ENCODE measurements at places on chromosomes 12 and 14.
A peak's percentile ranks its signal among the peaks of the same experiment; 100 is the strongest.

DNA sequence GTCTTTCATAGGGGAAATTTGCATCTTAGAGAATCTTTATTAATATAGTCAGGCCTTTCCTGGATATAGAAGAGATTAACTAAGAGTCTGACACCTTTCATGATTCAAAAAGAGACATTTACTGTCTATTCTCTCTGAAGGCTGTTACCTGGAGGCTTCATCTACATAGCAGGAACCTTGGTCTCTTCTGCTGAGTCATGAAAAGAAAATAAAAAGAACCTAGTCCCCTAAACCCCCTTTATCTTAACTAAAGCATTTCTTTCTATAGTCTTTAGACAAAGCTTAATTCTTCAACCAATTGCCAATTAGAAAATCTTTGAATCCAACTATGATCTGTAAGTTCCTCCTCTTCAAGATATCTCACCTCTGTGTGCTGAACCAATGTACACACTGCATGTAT is 33.1 kb downstream of the RPS29 start:
- no peak for DNase-seq

DNA sequence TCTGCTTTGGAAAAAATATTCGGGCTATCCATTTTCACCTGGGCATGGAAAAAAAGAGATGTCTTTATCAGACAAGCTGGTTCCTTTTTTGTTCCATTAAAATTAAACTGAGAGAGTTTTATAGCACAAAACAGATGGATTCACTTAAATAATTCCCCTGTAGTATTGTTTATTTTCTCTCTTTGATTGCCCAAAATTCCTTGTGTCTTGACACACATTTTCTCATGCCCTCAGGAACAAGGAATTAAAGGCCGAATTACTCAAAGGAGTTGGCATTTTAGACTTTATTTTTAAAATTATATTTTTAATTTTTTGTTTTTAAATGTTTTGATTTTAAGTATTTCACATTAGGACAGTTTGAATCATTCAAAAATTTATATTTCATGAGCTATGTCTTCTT is 69.6 kb upstream of the SLCO1C1 start:
- no peak for DNase-seq

DNA sequence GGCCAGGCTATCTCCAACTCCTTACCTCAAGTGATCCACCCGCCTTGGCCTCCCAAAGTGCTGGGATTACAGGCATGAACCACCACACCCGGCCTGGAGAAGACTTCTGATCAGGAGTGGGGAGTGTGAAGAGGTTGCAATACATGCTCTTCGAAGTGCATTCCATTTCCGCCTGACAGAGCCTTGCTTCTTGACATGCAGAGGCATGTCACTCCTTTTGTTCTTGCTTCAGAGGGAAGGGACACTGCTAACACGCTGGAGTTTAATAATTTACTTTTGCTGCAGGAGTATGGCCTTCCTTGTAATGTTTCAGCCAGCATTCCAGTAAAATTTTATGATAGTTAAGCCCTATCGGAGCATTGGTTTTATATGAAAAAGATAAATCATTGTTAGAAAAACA is 74.9 kb downstream of the SLC25A47 start:
- DNase-seq, result no peak

- no peak for DNase-seq
These were observed 461 bp downstream of the SLC8A3 start for GRCh38 chr14:70188322-70188658.

- DNase-seq, result no peak
These were observed 160.9 kb upstream of the ABCD2 start for GRCh38 chr12:39780411-39780912.

GRCh38 chr14:90354551-90355298 is 23.0 kb upstream of the NRDE2 start:
- no peak for DNase-seq

DNA sequence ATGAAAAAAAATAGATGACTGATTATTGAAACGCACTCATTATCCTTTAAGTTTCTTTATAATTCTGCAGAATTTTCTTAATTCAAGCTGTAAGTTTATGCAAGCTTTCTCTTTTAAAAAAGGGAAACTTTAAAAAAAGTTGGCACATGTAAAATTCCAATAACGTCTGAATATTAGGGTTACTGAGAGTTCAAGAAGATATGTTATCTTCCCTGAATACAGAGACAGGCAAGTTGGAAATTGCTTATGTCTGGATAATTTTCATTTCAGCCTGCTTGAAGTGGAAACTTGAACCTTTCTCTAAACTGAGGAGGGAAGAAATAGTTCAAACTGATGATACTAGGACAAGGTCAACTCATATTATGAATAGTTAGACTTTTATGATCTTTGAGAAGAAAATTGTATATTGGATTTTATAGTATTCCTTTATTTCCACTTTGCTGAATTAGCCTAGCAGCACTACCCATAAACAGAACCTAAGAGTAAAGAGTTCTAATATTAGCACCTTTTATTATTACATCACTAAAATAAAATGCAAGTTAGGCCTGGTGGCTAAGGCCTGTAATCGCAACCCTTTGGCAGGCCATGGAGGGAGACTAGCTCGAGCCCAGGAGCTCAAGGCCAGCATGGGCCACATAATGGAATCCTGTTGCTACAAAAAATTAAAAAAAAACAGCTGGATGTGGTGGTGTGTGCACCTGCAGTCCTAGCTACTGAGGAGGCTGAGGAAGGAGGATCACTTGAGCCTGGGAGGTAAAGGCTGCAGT is 288.0 kb downstream of the TRHDE start:
- no peak for DNase-seq

DNA sequence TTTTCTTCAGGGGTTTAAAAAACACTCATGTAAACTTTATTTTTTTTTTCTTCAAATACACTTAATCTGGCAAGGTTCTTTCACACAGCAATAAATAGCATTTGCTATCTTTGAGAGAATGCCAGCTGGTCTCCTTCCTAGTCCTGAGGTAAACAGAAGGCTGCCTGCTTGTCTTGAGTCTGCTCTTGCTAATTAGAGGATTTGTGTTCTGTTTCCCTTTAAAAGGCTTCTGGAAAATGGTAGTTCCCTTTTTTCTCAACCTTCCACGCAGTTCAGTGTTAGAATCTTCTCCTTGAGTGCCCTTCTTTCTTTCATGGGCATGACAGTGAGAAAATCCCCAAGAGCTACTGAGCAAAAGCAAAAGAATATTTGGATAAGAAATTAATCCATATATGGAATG is 92.3 kb upstream of the DCN start:
- no peak for DNase-seq

DNA sequence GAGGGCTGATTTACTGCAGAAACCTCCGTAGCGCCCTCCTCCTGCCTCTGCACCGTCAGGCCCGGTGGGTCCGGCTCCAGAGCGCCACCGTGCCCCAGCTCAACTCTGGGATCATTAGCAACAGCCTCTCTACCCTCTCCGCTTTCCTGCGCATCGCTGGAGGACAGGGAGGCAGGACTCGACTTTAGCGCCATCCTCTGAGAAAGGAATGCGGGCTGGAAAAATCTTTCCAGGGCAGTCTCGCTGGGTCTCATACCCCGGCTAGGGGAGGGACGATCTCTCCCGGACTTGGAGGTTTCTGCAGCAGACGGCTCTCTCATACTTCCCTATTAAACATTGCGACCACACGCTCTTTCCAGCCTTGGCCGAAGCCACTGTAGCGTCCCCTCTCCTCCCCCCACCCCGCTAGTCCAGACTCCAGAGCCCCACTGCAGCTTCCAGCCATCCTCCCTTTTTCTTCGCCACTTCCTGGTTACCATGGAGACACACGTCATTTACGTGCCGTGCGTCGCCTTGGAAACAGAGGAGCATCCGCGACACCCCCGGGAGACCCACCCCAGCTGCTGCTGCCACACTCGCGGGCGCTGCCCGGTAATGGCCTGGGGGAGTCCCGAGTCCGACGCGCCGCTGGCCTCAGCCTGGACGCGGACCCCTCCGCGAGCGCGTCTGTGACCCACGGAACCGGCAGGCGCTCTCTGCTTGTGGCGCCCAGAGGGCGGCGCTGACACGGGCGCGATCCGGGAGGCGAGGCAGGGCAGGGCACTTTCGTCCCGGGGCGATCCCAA is at the start of gene CCDC184:
Gene CCDC184, plus strand, starts transcription at position 554 of the 785 bp plus-strand sequence. CDS start 479 bp downstream, outside the sequence.
- DNase-seq, result peak; percentile 70

- DNase-seq, result no peak
These were observed 16.4 kb downstream of the FLRT2 start for GRCh38 chr14:85546390-85546789.

GRCh38 chr14:67469954-67470353 is 18.6 kb downstream of the TMEM229B start:
- no peak for DNase-seq

GRCh38 chr14:82510007-82510406 is 976.4 kb upstream of the SEL1L start:
- DNase-seq, result no peak

DNA sequence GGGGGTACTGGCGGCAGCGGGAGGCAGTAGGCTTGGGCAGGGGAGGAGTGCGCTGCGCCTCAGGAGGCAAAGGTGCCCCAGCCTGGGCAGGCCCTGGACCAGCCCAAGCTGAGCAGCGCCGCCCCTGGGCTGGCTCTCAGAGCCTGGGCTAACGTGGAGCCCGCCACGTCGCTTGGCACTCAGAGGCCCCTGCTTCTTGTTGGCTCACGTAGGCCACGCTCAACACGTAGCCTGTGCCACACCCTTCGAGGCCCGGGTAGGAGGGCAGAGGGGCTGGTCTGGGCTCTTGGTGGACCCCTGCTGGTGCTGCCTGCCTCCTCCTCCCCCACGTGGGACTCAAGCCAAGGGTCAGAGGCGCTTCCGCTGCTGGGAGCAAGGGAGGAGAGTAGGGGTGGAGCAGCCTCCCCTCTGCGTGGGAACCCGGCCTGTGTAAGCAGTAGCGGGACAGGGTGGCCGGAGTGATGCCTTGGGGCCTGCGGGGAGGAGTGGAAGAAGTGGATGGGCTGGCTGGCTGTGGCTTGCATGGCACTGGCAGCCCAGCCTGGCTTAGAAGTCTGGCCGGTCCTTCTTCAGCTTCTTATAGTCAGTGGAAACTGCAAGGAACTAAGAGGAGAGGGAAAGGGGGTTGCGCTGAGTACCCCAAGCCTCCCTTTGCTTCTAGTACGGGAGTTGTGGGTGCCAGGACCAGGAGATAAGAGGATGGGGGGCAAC is 5.7 kb downstream of the SHMT2 start:
- DNase-seq, result no peak

GRCh38 chr12:51536159-51536558 is 54.9 kb upstream of the SCN8A start:
- DNase-seq, result no peak

GRCh38 chr12:56029666-56030293 is 8.9 kb downstream of the IKZF4 start:
- peak; percentile 44 for DNase-seq

DNA sequence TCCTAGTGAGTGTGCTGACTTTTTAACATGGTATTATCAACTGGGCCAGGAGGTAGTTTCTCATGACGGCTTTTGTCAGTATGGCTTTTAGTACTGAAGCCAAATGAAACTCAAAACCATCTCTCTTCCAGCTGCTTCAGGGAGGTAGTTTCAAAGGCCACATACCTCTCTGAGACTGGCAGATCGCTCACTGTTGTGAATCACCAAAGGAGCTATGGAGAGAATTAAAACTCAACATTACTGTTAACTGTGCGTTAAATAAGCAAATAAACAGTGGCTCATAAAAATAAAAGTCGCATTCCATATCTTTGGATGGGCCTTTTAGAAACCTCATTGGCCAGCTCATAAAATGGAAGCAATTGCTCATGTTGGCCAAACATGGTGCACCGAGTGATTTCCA is 141.1 kb downstream of the HMGA2 start:
- no peak for DNase-seq

DNA sequence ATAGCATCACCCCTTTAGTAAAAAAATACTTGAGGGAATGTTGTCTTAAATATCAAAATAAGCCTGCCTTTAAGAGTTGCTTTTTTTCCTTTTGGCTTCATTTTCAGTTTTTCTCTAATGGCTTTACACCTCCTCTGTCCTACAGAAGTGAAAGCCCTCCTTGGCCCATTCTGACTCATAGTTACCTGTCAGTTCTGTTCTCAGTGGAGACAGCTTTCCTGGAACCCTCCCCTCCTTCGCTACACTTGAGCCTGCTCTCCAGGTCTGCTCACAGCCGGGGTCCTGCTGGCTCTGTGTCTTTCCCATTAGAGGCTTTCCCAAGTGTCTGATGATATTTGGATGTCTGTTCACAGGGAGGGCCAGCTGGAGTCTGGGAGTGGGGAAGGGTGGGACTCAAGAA is 84.0 kb downstream of the PELI2 start:
- no peak for DNase-seq

- no peak for DNase-seq
These were observed 17.2 kb downstream of the EML5 start for GRCh38 chr14:88775532-88775931.

DNA sequence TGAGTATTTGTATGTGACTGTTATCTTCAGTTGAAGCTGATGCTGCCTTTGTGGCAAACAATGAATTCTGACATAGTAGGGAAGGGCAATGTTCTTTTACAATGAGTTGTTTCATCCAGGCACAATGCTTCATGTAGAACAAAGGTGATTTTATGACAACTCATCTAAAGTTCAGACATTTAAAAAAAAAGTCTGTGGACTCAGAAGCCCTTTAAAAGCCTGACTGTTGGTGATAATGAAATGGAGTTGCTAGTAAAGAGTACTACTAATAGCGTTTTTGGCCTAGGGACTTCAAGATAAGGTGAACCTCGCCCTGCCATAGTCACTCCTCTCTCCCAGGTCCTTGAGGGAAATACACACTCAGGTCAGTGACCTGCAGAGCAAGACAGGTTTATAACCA is 105.1 kb downstream of the AKAP6 start:
- DNase-seq, result no peak

GRCh38 chr14:69704319-69704718 is 62.6 kb upstream of the SRSF5 start:
- DNase-seq, result no peak

GRCh38 chr14:45072126-45072525 is 11.8 kb upstream of the PRPF39 start:
- no peak for DNase-seq

DNA sequence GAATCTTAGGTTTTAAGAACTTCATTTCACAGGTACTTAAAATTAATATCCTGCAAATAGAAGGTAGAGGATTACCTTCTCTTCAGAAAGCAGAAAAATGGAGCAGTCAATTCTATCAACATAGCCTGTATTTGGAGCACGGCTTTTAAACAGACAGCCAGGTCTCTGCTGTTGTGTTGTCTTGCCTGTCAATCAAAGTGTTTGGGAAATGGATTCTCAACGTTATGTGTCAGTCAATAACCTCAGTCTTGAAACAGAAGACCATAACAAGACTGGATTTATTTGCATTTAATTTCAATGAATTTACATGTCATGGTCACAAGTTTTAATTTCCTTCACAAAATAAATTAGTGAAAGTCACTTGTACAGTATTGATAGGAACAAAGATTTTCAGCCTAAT is 51.9 kb upstream of the KRR1 start:
- no peak for DNase-seq

GRCh38 chr12:118175823-118176447 is 40.0 kb downstream of the PEBP1 start:
- peak; percentile 63 for DNase-seq

- no peak for DNase-seq
These were observed 31.4 kb upstream of the RAP1B start for GRCh38 chr12:68579254-68579653.

- DNase-seq, result no peak
These were observed 26.5 kb downstream of the NTF3 start for GRCh38 chr12:5458229-5459050.

GRCh38 chr12:57658890-57659289 is 25.9 kb upstream of the B4GALNT1 start:
- DNase-seq, result no peak

All from CD14-positive monocyte (primary cell).